CD4-positive, alpha-beta T cell treated with Interleukin-4 for 4 hours (primary cell): ENCODE measurements at places on chromosomes 16 and 17.

GRCh38 chr17:15101175-15101574, 164.0 kb downstream of the PMP22 start:
- DNase-seq = no peak

GRCh38 chr17:78600181-78600721, 23.1 kb upstream of the DNAH17 start:
- DNase-seq = no peak

GRCh38 chr16:65600629-65601028, 478.8 kb upstream of the CDH11 start:
- no peak for DNase-seq

- no peak for DNase-seq
Observed at GRCh38 chr16:72876221-72876620, 171.7 kb downstream of the ZFHX3 start.

- DNase-seq = no peak
Observed at GRCh38 chr17:66963909-66964771, at the start of gene CACNG4. TSS of gene CACNG4 (plus strand) at chr17:66964707. CDS start at chr17:66964912, 205 bp downstream.

DNA sequence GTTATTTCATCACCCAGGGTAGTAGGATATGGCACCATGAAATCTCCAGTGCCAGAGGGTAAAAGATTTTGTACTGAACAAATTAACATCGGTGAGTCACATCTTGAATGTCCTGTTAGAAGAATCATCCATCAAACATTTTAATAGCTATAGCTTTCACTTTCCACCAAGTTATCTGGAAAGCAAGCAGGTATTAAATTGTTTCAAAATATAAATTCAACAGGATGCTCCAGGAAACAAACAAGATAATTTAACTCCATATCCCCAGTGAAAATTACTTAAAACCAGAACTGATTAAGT, 2.4 kb downstream of the VEZF1 start:
- peak; percentile 5 for DNase-seq
